ENCODE measurements at places on chromosomes 5 and 9.

GRCh38 chr5:100852051-100852450, 51.0 kb downstream of the ST8SIA4 start:
- DNase-seq = no peak

DNA sequence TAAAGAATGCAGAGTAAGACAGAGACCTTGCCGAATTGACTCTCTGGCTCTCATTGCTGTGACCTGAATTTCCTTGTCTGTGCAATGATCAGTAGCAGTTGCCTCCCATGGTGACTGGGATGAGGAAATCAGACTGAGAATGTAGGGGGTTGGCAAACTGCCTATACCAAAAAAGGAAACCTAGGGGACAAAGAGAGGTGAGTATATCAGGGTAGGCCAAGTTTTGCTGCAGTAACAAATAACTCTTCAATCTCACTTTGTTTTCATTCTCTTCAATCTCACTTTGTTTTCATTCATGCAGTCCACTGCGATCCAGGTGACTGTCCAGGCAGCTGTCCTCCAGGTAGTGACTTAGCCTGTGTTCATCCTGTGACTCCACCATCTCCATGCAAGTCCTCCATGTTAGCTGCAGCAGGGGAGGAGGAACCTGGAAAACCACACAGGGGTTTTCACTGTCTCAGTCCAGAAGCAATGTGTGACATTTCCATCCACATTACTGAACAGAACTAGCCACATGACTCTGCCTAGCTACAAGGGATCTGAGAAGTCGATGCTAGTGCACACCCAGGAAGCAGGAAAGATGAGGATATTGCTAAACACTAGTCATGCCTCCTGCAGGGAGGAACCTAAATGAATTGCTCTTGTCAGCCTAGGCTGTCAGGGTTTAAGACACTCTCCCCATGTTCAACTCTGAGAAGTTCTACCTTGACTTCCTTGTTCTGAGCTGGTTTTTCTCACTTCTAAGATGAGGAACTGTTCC, 26.0 kb downstream of the TMEM174 start:
- no peak for DNase-seq

DNA sequence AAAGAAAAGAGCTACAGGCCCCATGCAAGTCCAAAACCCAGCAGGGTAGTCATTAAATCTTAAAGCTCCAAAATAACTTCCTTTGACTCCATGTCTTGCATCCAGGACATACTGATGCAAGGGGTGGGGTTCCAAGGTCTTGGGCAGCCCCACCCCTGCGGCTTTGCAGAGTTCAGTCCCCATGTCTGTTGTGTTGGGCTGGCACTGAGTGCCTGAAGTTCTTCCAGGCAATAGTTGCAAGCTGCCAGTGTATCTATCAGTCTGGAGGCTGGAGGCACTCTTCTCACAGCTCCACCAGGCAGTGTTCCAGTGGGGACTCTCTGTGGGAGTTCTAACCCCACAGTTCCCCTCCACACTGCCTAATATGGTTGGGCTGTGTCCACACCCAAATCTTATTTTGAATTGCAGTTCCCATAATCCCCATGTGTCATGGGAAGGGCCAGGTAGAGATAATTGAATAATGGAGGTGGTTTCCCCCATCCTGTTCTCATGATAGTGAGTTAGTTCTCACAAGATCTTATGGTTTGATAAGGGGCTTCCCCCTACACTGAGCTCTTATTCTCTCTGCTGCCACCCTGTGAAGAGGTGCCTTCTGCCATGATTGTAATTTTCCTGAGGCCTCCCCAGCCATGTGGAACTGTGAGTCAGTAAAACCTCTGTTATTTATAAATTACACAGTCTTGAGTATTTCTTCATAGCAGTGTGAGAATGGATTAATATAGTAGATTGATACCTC, 237.5 kb upstream of the ADRA1B start:
- DNase-seq = no peak

DNA sequence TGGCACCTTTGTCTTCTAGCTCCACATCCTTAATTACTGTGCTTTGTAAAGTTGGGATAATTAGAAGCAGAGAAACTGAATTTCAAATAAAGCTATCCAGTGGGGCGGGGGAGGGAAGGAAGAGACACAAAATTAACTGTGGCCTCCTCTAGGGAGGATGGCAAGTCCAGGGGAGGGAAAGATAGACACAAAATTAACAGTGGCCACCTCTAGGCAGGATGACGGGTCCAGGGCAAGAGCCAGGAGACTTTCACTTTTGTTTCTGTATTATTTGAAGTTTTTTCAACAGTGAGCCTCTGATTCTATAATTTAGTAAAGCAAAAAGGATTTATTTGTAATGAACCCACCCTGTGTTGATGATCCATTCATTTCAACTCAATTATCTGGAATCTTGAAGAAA, 335.9 kb downstream of the MSX2 start:
- no peak for DNase-seq

GRCh38 chr9:108776920-108777639, 78.7 kb downstream of the ACTL7B start:
- no peak for DNase-seq

- no peak for DNase-seq
These were observed 9.5 kb downstream of the ISL1 start for GRCh38 chr5:51392689-51393199.

DNA sequence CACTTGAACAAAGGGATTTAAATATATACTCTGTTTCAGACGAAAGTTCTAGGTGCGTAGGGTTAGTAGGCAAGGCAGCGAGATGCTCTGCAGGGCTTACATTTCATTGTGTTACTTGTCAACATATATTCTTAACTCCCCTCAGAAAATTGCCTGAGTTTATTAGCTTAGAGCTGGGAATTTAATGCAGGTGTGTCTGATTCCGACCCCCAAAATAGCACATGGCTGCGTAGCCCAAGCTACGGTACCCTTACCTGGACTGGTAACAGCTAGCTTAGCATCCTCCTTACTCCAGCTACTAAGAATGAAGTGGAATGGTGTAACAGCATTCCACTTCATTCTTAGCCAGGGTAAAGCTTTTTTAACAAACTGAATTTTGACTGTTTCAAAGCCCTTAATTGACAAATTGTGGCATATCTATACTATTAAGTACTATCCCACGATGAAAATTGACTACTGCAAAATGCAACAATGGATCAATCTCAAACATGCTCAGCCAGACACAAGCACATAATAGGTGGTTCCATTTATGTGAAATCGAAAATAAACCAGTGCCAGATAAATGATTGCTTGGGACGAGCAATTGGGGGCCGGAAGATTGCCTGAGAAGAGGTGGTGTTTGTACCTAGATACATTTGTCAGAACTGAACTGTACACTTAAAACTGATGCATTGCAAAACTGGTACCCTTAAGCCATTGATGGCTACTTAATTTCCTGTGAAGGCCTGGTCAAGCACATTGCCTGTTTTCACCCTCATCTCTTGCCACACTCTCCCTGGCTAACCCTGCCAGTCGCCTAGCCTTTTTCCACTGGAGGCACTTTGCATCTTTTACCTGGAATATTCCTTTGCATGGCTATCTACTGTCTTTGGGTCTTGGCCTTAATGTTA, 3.0 kb upstream of the FGF18 start:
- DNase-seq = no peak

DNA sequence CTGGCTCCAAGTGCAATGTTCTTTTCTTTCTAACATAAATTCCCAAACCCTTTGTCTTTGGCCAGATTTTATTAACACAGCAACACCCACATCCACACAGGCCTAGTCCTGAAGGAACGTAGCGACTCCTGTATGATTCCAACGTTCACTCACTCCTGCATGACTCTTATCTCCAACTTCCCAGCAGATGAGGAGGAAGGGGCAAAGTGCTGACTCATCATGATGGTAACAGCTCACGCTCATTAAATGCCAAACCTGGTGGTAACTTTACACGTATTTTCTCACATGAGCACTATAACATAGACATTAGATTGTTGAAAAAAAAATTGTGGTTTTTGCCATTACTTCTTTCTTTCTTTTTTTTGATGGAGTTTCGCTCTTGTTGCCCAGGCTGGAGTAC, 1349.5 kb downstream of the EFNA5 start:
- DNase-seq = no peak

- no peak for DNase-seq
These were observed 58.3 kb downstream of the GPR107 start for GRCh38 chr9:130111786-130112537.

GRCh38 chr5:34770486-34770885, 68.5 kb upstream of the TTC23L start:
- DNase-seq = no peak

GRCh38 chr9:71036501-71036900, 84.9 kb downstream of the TRPM3 start:
- no peak for DNase-seq

DNA sequence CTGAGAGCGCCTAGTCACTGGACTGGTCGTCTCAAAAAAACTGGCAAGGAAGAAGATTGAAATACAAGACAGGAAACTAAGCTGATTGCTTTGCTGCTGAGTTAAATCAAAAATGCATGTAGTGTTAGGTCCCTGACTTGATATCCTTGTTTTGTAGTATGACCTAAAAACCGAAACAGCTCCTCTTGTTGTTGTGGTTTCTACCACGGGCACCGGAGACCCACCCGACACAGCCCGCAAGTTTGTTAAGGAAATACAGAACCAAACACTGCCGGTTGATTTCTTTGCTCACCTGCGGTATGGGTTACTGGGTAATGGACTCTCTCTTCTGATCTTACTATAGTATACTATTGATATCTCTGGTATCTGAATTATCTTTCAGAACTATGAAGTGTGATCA, 4.3 kb downstream of the MTRR start:
- DNase-seq = no peak

- no peak for DNase-seq
These were observed 618.8 kb upstream of the KLF4 start for GRCh38 chr9:108108280-108108851.

- DNase-seq = no peak
These were observed 70.9 kb downstream of the TEX10 start for GRCh38 chr9:100281676-100282387.

- no peak for DNase-seq
These were observed 67.4 kb downstream of the MACROH2A1 start for GRCh38 chr5:135331612-135332011.

DNA sequence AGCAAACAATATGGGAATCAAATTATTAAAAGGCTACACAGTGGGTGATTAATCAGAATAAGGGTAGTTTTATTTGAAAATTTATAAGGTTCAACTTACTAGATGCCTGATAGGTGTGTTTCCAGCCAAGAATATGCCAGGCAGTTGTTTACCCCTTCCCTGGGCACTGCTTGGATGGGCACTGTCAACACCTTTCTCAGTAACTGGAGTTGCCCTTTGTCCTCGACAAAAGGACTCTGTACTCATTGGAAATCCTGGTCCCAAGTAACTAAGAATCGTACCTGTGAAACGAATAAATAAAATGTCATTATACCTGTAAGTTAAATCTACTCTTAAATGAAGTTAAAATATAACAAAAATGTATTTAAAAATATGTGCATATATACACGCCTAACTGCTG, 15.0 kb downstream of the ANKRD34B start:
- no peak for DNase-seq

- no peak for DNase-seq
These were observed 74.1 kb upstream of the RPS23 start for GRCh38 chr5:82352146-82352791.

- no peak for DNase-seq
These were observed 208.7 kb upstream of the RAI14 start for GRCh38 chr5:34447424-34447823.

- no peak for DNase-seq
These were observed 9.9 kb downstream of the PLK2 start for GRCh38 chr5:58450018-58450417.

DNA sequence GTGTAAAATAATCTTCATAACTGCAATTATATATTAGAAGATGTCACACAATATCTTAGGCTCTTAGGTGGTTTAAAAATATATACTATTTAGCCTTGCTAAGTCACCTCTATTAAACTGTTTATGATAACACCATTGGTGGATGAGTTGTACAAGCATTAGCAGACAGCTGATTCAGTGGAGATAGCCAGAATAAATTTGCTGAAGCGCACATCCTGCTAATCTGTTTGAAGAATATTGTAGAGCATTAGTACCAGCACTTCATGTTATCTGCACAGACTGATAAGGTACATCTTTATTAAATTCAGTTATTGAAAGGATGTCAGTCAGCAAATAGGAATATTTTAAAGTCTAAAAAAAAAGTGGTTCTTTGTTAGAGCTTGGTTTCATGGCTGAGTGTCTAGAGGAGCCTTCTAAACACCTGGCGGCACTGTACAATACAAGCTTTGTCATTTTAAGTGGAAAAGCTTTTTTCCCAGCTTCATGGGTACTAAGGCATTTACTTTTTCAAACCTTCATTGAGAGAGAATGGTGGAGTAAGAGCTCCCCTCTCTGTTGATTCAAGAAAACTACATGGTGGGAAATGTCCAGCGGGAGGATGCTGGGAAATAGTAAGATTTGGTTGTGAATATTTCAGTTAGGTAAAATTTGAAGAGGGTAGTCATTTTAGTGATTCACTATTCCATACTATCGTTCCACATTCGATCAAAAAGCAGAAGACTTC, 275.1 kb downstream of the SLF1 start:
- DNase-seq = no peak

DNA sequence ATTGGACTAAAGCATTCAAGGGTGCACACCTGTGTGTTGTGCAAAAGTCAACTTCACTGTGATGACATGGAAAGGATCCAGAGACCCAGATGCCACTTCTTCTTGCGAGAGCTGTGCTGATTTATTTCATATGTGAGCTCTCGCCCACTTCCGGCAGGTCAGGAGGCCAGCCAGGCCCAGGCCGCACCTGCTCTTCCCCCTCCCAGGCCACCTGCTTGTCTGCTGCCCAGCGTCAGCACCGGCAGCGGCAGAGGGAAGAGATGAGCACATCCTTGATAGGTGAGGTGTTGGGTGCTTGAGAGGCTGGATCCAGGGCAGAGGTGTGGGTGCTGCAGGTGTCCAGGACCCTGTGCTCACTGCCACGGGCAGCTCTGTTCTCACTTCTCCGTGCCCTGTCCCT, 242.9 kb downstream of the FANCC start:
- DNase-seq = no peak

GRCh38 chr9:89612566-89613278, 7.9 kb downstream of the GADD45G start:
- no peak for DNase-seq

DNA sequence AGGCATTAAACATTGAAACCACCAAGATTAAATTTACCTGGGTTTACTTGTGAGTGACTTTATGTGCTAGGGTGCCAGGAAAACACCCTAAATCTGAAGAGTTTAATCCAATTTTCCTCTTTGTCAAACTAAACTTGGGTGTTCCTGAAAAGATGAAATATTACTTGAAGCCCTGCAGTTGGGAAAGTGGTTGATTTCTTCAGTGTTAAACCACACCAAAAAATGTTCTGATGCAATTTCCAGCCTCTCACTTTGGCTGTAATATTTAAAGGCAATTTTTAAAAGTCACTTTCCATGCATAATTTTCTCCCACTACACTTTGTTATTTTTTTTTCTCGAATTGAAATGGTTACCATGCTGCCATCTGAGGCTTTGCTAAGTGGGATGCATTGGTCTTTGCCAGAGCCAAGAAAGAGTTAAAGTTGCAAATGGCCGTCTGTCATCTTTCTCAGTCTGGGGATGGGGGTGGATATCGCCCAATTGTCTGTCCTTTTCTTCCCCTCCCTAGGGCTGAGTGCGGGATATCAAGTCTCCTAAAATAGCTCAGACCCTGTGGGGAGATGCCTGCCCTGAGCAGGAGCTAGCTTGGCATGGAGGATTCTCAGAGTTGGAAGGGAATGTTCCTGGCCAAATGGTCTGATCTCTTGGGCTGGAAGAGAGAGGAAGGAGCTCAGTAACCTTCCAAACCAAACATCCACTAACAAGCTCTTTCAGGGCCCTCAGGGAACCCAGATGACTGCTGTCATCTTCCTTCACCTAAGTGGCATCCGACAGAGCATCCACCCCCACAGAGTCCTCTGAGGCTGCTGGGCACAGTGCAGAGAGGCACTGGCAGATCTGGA, 13.6 kb upstream of the SHB start:
- DNase-seq = no peak
